ENCODE measurements at places on chromosomes 12 and 14.

DNA sequence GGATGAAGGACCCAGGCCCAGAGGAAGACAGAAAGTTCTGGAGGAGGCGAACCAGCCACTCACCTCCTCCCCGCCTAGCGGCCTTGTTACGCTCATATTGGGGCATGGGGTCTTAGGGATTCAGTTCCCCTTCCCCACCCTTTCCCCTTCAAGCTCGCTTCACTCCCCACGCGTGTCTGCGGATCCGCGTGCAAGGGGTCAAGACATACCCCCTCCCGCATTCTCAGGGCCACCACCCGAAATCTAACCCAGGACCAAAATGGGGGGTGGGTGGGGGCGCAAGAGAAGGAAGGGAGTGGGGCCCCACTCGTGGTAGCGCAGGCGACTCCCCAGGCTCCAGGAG, 584 bp upstream of the RFX4 start:
- DNase-seq, result no peak

DNA sequence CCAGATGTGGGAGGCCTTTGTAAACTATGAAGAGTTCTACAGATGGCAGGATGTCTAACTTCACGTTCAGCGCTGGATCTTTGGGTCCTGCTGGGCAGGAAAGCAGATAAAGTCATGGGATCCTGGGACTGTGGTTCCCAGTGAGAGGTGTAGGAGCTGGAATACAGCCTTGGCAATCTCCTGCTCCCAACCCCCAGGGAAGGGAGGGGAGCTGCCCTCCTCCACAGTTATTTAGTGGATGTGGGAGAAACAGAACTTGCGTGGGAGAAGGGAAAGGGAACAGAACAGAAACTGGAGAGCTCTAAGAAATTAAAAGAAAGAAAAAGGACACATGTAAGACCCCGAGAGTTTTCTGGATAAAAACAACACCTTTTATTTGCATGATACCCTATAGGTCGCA, 37.0 kb downstream of the NUAK1 start:
- no peak for DNase-seq

GRCh38 chr14:92553438-92553837, 39.9 kb downstream of the RIN3 start:
- DNase-seq, result no peak

DNA sequence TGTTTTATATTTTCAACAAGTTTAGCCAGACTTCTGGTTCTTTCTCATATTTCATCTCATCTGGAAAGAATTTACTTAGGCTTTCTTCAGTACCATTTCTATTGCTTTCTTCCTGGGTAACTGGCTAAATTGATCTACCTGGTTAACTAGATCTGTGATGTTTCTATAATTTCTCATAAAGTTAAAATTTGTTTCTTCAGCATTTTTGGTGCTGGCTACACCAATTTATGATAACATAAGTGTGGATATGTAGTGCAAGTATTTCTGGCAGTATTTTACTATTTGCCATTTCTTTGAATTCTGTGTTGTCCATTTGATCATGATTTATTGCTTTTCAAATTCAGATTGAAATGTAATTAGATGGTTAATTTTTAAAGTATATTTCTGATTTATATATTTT, 25.9 kb downstream of the ARHGAP5 start:
- DNase-seq, result no peak

DNA sequence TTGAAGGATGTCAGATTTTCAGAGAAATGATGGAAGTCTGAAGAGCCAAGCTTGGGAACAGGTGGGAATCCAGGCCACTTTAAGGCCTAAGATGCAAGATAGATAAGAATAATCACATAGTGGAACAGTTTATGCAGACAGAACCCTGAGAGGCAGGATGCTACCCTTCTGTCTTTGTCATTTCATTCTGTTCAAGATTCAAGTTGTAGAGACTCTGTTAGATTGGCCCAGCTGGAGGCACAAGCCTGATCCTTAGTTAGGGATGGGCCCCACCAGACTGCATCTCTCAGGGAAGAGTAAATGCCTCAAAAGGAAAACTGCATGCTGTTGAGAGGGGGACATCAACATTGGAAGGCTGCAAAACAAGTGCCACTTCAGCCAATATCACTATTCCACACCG, 287.0 kb downstream of the PCNX1 start:
- no peak for DNase-seq

DNA sequence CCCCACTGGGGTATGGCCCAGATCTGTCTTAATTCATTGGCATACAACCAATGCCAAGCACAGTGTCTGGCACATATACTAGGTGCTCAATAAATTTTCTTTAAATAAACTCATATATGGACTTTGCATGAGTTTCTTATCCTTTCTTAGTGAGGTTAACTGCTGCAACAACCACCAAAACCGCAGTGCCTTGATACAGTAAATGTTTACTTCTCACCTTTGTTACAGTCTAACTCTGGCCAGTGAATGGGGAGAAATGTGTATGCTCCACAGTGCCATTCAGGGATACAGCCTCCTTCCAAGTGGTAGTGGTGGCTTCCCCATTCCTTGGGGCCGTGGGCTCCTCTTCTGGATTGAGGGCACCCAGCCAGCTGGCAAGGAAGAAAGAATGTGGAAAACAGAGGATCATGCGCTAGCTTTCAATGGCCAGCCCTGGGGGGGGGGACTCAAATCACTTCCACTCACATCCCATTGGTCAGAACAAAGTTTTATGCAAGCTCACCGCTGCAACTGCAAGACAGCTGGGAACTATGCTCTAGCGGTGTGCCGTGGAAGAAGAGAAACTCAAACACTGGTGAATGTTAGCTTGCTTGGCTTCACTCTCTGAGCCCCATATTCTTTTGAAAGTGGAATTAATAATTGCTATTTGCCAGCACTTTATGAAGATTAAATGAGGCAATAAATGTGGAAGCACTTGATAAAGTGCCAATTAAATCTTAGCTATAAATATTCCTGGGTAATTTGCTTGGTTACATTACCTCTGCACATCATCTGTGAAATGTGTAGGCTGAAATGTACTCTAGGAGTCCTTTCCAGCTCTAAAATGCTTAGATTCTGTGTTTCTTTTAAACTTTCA, 51.0 kb upstream of the SOCS2 start:
- no peak for DNase-seq

DNA sequence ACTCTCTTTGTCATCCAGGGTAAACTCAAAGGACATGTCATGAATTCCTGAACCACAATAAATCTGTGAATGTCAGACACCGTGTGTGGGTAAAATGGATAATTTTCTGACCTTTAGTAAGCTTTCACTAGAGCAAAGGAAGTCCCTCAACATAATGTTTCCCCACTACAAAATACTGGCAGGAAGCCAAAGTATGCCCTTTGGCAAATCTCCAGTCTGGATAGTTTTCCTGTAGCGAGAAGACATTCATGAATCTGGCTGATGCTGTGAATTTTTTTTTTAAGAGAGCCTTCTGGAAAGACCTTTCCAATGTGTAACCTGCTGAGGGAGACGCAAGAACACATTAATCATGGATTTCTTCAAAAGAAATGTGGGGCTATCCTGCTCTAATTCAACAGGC, 389.6 kb upstream of the DDHD1 start:
- no peak for DNase-seq

- peak; percentile 7 for DNase-seq
Measured at GRCh38 chr14:34722723-34723545, 8.5 kb upstream of the CFL2 start.

DNA sequence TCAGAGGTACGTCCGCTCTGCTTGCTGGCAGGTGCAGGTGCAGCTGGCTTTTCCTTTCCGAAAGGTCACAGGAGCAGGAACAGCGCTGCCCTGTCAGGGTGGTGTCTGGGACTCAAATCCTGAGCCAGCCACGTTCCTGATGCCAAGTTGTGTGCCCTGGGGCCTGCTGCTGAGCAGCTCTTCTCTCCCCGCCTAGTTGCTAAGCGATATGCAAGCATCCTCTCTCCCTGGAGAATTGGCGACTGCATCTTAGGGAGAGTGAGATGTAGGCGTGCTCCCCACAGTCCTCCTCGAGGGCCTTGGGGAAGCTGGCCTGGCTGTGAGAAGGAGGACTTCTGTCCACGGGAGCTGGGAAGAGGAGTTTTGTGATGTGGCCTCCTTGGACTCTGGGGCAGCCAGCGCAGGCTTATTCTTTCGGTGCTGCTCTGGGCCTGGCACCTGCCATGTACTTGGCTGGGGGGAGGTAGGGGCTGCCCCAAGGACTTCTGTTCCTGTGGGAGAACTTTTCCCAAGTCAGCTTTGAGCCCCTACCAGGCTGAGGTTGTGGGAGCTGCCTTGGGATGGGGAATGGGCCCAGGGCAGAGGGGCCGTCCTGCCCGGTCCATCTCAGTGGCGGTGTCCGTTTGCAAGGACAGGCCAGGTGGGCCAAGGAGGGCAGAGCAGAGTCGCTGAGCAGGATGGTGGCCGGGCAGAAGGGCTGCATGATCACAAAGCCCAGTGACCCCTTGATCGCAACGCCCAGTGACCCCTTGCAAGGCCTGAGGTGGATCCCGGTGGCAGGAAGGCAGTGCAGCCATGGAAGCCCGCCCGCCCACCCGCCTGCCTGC, 183.5 kb downstream of the ADGRD1 start:
- no peak for DNase-seq

GRCh38 chr12:113077859-113078255, 21.3 kb downstream of the DTX1 start:
- DNase-seq, result no peak

DNA sequence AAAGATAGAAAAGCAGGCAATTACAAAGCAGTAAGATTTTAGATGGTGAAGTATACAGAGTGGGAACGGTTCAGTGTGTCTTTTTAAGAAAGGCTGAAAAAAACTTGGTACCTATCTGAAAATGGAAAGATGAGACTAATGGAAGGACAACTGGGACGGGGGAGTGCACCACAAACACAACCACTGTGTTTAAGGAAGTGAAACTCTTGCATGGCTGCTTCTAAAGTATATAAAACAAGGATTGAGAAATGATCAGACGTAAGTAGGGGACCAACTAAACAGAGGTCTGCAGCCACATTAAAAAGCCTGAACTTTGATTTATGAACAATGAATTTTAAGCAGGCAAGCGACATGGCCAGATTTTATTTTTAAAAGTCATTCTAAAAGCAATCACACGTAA, 328.6 kb downstream of the MDGA2 start:
- no peak for DNase-seq

- DNase-seq, result no peak
Measured at GRCh38 chr14:68622856-68623255, 170.0 kb downstream of the ZFP36L1 start.

GRCh38 chr12:12839003-12839395, 25.9 kb downstream of the DDX47 start:
- DNase-seq, result no peak

DNA sequence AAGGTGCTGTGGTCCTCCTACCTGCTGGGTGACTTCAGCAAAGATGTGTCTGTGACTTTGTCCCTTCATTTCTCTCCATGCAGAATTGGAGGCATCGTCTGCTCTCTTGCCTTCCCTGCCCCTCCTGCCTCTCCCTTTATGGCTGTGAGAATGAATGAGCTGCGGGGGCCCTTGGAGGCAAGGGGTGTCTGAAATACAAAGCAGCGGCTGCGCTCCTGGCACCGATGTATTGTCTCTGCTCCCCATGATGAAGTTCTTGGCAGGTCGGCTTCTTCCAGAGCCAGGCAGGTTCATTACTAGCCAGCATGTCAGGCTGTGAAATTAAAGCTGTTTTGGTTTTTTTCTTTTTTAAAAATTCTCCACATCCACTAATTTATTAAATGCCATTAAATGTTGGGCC, 194.5 kb downstream of the TSPAN9 start:
- DNase-seq, result no peak

GRCh38 chr14:78181270-78181669, 11.1 kb downstream of the NRXN3 start:
- DNase-seq, result no peak

- DNase-seq, result no peak
Measured at GRCh38 chr12:71686658-71687025, 760 bp downstream of the TMEM19 start.

DNA sequence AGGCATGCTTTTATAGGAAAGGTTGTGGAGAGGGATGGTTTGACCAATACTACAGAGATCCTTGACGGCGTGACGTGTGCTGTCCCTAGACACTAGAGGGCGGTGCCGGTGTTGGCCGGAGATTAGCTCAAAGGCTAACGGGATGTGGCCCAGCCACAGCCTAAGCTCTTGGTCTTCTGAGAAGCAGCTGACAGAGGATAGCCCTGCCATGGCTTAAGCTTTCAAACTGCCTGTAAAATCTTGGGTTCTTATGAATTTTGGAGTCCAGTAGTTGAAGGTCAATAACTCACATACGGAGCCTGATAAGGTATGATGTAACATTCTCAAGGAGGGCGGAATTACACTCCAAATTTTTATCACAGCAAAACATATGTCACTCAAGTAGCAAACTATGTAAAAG, 515.7 kb upstream of the ATXN7L3B start:
- peak; percentile 2 for DNase-seq

DNA sequence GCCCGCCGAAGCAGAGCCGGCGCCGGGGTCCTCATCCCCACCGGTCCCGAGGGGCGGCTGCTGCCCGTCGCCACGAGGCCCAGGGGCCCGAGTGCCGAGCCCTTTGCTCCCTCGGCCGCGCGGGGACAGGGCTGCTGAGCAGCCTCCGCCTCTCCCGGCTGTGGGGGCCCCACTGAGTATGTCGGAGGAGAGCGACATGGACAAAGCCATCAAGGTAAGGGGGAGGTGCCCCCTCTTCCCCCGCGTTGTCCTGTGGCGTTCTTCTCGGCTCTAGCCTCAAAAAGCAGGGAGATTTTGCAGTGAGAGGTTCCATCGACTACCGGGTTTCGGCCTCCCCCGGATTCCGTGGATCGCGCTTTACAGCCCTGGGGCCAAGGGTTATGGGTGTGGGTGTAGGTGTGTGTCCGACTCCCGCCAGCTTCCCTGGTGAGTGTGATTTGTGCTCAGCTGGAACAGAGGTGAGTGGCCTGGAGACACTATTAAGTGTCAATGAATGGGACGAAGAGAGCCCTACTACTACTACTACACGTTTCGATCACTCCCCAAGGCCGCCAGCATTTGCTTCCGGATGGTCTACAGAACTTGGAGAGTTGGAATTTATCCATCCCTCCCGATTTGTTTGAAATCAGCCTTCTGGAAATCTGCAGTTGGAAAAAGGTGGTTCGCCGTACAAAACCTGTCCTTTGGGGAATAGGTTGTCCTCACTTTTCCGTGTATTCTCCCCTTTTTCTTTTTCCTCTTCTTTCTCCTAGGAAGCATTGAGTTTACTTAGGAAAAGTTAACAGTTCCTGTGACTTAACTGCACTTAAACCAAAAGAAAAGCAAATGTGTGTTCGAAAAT, 748 bp downstream of the MAPKAPK5 start:
- peak; percentile 16 for DNase-seq

Measured in stimulated activated CD4-positive, alpha-beta T cell treated with anti-CD3 and anti-CD28 coated beads, Interleukin-4, amount 100 ng/mL, for 48 hours (primary cell).